ENCODE measurements at places on chromosomes 7 and 10.

GRCh38 chr7:128113839-128114238 lies 82.6 kb upstream of the LRRC4 start:
- DNase-seq, result no peak

- no peak for DNase-seq
Observed at GRCh38 chr10:132269266-132270230, 38.2 kb downstream of the STK32C start.

DNA sequence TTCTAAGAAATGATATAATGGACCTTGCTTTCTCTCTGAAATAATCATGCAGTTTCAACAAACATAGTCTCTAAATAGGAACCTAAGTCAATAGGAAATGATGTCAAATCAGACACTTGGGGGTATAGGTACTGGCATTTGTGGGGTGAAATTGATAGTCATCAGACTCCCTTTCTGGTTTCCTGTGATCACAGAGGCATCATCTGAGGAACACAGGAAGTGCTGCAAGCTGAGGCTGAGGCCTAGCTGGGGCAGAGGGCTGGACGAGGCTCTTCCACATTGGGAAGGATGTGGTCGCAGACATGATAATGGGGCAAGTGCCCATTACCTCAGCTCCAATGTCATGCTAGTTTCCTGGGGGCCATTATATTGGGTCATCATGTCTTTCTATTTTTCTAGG lies 33.5 kb upstream of the TARP start:
- peak; percentile 63 for DNase-seq

DNA sequence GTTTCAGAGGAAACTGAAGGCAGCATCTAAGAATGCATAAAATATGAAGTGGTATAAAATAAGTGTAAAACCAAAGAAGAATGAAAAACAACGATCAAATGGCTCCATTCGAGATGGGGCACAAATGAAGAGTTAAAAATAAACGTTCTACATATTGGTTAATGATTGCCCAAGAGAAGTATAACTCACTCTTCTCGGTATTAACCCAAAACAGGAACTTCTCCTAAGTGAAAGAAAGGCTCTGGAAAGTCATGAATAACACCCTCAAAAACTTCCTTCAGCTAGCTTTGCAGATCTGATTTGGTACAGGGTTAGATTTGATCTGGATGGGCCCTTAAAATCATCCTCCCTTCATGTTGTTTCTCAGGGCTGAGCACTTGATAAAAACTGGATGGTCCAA lies 94.3 kb upstream of the ADO start:
- DNase-seq, result no peak

- no peak for DNase-seq
Observed at GRCh38 chr7:14271441-14271840, 282.0 kb upstream of the ETV1 start.

GRCh38 chr10:33760056-33760943 lies 425.8 kb upstream of the NRP1 start:
- no peak for DNase-seq

DNA sequence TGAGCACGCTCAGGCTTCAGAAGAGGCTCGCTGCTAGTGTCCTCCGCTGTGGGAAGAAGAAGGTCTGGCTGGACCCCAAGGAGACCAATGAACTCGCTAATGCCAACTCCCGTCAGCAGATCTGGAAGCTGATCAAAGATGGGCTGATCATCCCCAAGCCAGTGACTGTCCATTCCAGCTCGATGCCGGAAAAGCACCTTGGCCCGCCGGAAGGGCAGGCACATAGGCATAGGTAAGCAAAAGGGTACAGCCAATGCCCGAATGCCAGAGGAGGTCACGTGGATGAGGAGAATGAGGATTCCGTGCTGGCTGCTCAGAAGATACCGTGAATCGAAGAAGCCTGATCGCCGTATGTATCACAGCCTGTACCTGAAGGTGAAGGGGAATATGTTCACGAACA lies 5.7 kb upstream of the PPP2R2D start:
- DNase-seq, result no peak

DNA sequence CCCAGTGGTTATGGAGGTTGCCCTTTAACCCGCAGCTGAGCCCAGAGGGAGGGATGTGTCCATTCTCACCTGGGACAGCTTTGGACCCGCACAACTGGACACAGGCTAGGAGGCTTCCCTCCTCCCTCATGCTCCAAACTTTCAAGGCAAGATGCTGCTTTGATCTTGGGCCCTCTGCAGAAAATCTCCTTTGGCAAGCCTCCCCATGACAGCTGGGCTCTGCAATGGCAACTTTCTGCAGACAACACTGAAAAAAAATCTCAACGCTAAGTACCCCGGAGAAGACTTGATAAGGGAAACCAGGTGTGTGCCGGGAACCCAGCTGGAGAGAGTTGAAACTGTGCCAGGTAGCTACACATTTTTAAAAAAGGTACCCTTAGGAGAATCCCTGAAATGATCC lies 610.1 kb downstream of the LRMDA start:
- no peak for DNase-seq

GRCh38 chr7:108535744-108536143 lies 9.8 kb upstream of the PNPLA8 start:
- no peak for DNase-seq

GRCh38 chr7:131424219-131424822 lies 96.6 kb downstream of the MKLN1 start:
- DNase-seq, result peak; percentile 23

GRCh38 chr10:82378146-82378545 lies 503.2 kb downstream of the NRG3 start:
- DNase-seq, result no peak

DNA sequence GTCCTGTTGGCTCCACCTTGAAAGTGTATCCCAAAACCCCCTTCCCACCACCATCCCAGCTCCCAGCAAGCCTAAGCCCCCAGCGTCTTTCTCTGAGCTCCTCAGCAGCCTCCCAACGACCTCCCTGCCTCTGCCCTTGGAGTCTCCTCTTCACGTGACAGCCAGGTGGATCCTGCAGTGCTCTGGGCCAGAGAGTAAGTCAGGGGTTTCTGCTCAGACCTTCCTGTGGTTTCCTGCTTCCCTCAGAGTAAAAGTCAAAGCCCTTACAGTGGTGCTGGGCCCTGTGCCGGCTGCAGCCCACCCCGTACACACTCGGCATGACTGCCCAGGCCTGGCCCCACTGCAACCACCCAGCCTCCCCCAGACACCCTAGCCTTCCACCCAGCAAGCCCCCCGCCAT lies 51.9 kb downstream of the OAT start:
- DNase-seq, result no peak

DNA sequence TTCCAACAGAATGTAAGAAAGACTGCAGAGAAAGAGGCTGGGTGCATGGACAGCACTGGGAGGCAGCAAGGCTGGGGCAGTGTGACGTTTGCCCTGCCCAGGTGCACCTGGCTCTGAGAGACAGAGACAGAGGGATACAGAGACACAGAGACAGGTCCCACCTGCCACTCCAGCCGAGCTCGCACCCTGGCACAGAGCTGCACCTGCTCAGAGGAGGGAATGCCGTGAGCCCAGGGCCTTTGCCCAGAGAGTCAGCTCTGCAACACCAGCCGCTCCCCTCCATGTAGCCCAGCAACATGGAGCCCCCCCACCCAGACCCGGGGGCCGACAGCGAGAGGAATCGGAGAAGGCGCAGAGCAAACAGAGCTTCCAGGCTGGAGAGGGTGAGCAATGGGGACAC lies 35.3 kb upstream of the PROSER2 start:
- DNase-seq, result no peak

DNA sequence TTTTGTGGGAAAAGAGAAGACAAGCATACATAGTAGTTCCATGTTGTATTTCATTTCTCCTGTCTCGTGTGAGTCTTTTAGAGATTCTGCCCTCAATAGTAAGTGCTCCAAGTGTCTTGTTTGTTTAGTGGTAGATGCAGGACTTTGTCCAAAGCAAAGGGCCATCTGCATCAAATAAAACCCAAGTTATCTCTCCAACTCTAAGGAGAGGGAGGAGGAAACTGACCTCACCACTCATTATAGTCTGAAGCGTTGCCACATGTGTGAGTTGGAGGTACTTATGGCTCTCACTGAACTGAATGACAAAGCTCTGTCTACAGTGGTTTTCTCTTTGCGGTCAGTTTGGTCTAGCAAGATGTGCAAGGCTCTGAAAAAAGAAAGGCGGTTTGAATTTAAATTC lies 272.6 kb downstream of the DOCK4 start:
- DNase-seq, result no peak

- no peak for DNase-seq
Observed at GRCh38 chr7:157587051-157587804, 250.4 kb downstream of the DNAJB6 start.

DNA sequence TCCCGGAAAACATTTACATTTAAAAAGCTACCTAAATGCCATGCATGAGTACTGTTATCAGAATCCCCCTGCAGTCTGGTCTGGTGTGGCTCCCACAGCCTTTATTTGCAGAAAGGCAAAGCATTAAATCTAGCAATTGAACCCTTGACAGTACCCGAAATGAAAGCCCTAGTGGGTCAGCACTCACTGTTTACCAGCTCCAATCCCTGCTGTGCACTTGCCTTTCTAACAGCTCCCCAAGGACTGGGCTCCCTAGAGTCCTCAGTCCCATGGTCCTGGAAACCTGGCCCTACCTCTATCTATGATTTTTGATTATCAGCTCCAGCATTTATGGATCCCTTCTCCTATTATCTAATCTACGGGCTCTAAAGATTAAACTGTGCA lies 1.9 kb upstream of the MACC1 start:
- no peak for DNase-seq

DNA sequence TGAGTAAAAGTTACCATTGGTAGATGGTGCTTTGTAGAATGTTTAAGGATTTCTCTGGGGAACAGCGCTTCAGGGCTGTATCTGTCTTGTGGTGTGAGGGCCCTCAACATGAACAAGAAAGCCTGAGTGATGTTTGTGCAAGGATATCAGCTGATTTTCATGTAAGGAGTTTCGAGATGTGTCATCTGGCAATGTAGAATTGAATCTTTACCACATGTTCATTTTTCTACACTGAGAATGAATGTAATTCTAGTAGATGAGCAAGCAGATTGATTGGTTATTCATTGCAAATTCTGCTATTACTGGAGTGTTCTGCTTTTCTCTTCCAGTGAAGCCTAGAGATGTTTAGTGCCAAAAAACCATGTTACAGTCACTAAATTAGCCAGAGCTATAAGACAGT lies 87.7 kb downstream of the ST7 start:
- DNase-seq, result no peak

DNA sequence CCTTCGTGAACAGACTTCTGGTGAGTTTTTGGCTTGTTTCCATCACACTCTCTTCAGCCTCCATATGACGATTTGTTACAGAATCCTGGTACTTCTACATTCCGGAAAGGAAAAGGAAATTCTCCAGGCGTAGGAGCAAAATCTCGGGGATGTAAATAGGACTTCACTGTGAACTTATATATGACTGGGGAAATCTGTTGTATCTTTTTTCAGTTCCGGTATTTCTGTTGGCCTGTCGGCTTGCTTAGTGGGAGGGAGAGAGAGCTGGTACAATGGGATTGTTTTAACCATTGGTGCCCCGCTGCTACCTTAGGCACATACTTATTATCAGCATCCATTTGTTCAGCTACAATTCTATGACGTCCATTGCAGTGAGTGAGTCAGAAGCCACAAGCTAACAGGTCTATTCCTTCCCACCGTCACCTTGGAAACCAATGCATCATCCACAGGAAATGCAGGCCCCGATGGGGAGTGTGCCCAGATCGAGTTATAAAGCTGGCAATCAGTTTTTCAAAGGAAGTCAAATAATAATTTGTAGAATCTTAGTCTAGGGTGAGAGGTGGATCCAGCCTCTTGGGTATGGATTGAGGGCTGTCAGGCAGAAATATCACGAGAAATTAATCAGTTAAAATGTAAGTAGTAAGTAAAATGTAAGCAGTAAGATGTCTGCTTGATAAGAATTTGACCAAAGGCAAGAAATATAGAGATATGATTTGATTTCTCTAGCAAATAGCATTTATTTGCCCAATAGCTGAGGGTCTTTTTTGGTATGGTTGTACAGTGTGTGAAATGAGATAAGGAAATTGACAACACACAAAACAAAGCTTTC lies 92.0 kb upstream of the MKLN1 start:
- DNase-seq, result peak; percentile 87

- no peak for DNase-seq
Observed at GRCh38 chr10:100612601-100613595, 77.2 kb downstream of the HIF1AN start.

- no peak for DNase-seq
Observed at GRCh38 chr7:88328787-88329186, 22.1 kb upstream of the STEAP4 start.

- no peak for DNase-seq
Observed at GRCh38 chr10:31120961-31121685, 89.5 kb upstream of the ZNF438 start.

GRCh38 chr10:103932271-103932670 lies 14.3 kb upstream of the STN1 start:
- DNase-seq, result no peak

DNA sequence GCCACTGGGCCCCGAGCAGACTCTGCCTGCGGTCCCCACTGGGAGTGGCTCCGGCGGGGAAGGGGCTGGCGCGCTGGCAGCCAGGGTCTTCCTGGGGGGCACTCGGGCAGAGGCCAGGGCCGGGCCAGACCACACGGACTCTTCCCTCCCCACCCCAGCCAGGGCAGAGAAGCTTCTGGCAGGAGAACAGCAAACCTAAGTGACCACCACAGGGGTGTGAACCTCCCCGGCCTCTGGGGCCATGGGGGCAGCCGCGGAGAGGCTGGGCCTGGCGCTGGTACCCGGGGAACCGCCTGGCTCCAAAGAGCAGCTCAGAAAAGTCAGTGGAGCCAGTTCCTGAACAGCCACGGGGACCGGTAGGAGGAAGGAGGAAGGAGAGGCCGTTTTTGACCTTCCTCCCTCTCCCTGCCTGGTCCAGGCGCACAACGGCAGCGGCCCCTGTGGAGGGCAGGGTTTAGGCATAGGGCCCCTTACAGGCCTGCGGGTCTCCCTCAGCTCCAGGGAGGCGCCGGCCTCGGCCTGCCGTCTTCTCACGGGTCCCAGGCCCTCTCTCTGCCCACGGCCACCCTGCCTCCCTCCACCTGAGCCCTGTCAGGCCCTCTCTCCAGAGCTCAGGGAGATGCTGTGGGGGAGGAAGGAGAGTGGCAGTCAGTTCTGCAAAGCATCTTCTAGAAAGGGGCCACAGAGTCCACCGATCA lies 51.8 kb downstream of the TMEM209 start:
- DNase-seq, result no peak

DNA sequence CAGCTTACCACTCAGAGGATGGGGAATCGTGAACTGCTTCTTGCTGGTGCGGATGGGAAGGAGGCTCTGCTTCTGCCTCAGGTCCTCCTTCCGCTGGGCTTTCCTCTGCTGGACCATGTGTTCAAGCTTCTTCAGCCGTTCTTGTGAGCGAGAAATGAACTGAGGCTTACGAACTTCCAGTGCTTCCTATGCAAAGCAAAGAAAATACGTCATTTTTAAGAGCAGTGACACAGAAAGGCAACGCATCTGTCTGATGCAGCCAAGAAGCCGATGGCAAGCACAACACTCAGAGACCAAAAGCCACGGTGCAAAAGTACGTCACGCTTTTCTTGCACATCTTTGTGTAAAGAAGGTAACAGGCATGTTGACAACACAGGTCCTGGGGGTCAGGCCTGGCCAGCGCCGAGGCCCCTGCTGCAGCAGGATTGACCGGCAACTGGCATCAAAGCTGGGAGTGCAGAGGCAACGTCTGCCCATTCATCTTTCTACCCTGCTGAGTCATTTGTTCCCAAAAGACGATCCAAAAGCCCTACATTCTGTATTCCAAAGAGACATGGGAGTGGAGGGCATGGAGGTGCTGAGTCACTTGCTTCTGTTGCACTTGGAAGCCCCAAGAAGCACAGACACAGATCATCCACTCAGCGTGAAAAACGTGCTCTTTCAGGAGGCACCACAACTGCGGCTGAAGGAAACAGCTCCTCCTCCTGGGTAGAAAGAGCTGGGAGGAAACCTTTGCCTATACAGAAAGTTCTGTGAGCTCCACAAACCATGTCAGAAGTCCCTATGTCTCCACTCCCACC lies 71.0 kb upstream of the ADAM12 start:
- DNase-seq, result no peak

- no peak for DNase-seq
Observed at GRCh38 chr10:72016608-72017300, 52.6 kb downstream of the CHST3 start.
